Gastrocnemius medialis (tissue), 4 donors: ENCODE measurements at places on chromosomes 16 and 17. TPM values are rescaled to one million over a fixed set of nuclear protein-coding genes. Genes with fewer than 3 reads are reported as not detected.
A peak's percentile ranks its signal among the peaks of the same experiment; 100 is the strongest.

TK1 gene
- 0.22 TPM for total RNA-seq

FOXN1 gene
- total RNA-seq = not detected

GHDC gene
- 19.0 TPM for total RNA-seq

PRR35 gene
- not detected for total RNA-seq

GPR142 gene
- total RNA-seq = not detected

INCA1 gene
- 4.1 TPM for total RNA-seq

SPN gene
- 0.84 TPM for total RNA-seq

NLRP1 gene
- total RNA-seq = 3.6 TPM

PTX4 gene
- not detected for total RNA-seq

CHST4 gene
- not detected for total RNA-seq

MYH2 gene
- total RNA-seq = 4,245 TPM

MGAT5B gene
- total RNA-seq = not detected

ZNF785 gene
- 0.91 TPM for total RNA-seq

DPEP2 gene
- total RNA-seq = not detected

FZD2 gene
- total RNA-seq = 0.58 TPM

HYDIN gene
- not detected for total RNA-seq

- H3K4me3 ChIP-seq = no peak overlapping the region
- DNase-seq = no peak
- H3K27ac ChIP-seq = peak overlapping the region; percentile 75
- peaks cover 31% of the 10 kb centered on the region for H3K4me1 ChIP-seq
- H3K27me3 ChIP-seq = no peaks in the 10 kb centered on the region
- H3K36me3 ChIP-seq = no peaks in the 10 kb centered on the region
Observed at GRCh38 chr17:9432134-9432885, 143.3 kb downstream of the STX8 start.

GRCh38 chr16:10708969-10709368 lies 14.2 kb upstream of the TEKT5 start:
- no peaks in the 10 kb centered on the region for H3K36me3 ChIP-seq
- no peak overlapping the region for H3K4me3 ChIP-seq
- no peak for DNase-seq
- no peaks in the 10 kb centered on the region for H3K4me1 ChIP-seq
- no peak overlapping the region for H3K27ac ChIP-seq

GRCh38 chr16:9523994-9524393 lies 432.6 kb downstream of the HAPSTR1 start:
- H3K27me3 ChIP-seq = no peaks in the 10 kb centered on the region
- H3K36me3 ChIP-seq = no peaks in the 10 kb centered on the region
- H3K4me1 ChIP-seq = no peaks in the 10 kb centered on the region

GRCh38 chr16:85554889-85555718 lies 58.0 kb upstream of the GSE1 start:
- H3K36me3 ChIP-seq = no peaks in the 10 kb centered on the region
- peak overlapping the region; percentile 95 for H3K27ac ChIP-seq
- peaks cover 43% of the 10 kb centered on the region for H3K4me1 ChIP-seq

GRCh38 chr17:35164716-35165115 lies 17.1 kb downstream of the UNC45B start:
- H3K4me3 ChIP-seq = no peak overlapping the region
- no peaks in the 10 kb centered on the region for H3K27me3 ChIP-seq
- H3K27ac ChIP-seq = no peak overlapping the region

- H3K36me3 ChIP-seq = no peaks in the 10 kb centered on the region
- H3K4me3 ChIP-seq = no peak overlapping the region
- DNase-seq = no peak
Observed at GRCh38 chr17:50020841-50021599, 26.0 kb upstream of the DLX3 start.

- no peaks in the 10 kb centered on the region for H3K27me3 ChIP-seq
- H3K4me1 ChIP-seq = peaks cover 4% of the 10 kb centered on the region
- no peaks in the 10 kb centered on the region for H3K36me3 ChIP-seq
- DNase-seq = no peak
- H3K27ac ChIP-seq = no peak overlapping the region
- H3K4me3 ChIP-seq = no peak overlapping the region
Observed at GRCh38 chr17:59767176-59767575, 59.7 kb downstream of the VMP1 start.

GRCh38 chr16:31456988-31457360 lies 2.3 kb upstream of the ARMC5 start:
- peak overlapping the region; percentile 87 for H3K4me3 ChIP-seq
- peak overlapping the region; percentile 95 for H3K27ac ChIP-seq

GRCh38 chr17:7486181-7486580 lies 2.0 kb downstream of the POLR2A start:
- DNase-seq = no peak
- peak overlapping the region; percentile 14 for H3K4me3 ChIP-seq
- no peaks in the 10 kb centered on the region for H3K36me3 ChIP-seq
- peaks cover 39% of the 10 kb centered on the region for H3K4me1 ChIP-seq
- H3K27me3 ChIP-seq = no peaks in the 10 kb centered on the region

DNA sequence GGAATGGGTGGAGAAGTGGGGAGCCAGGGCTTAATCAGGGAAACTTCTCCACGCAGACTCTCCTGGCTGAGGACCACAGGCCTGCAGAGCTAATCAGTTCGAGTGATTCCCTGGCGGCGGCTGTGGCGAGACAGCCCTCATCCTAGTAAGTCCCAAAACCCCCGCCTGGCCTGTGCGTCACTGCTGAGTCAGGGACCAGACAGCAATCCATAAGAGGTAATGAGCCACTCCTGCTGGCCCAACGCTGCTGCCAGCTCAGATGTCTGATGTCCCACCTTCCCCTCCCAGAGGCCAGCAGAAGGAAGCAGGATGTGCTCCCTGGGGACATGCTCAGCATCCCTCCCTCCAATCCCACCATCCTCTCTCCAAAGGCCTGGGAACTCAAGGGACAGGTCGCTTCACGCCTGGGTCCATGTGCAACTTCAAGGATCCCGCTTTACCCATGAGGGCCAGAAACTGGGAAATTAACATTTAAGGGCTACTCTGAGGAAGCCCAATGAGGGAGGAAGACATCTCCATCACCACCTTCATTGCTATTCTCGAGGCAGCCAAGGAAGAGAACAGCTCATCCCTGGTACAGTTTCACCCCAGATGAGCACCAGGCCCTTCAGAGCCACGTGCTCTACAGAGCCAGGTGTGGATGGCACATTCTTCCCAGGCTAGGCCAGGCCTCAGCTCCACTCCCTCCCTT lies 7.9 kb downstream of the ACLY start:
- no peaks in the 10 kb centered on the region for H3K4me1 ChIP-seq
- H3K27ac ChIP-seq = no peak overlapping the region
- no peaks in the 10 kb centered on the region for H3K27me3 ChIP-seq
- H3K36me3 ChIP-seq = peaks cover 70% of the 10 kb centered on the region
- no peak for DNase-seq
- H3K4me3 ChIP-seq = no peak overlapping the region

DNA sequence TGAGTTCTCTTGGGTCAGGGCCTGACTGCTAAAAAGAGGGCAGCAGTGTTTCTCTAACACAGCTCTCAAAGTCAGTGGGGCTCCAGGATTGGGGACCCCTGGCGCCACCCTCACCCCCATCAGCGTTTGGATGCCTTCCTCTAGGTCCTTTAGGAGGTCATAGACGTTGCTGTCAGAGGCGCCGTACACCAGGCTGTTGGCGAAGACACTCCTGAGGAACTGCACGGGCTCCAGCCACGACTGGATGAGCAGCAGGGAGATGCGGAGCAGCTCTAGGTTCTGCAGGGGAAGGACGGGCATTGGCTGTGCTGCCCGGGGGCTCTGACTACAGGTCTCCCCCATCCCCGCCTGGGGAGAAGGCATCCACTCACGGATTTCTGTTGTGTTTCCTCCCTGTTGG lies 993 bp downstream of the GH1 start:
- H3K4me1 ChIP-seq = peaks cover 3% of the 10 kb centered on the region
- no peak overlapping the region for H3K27ac ChIP-seq
- no peak for DNase-seq
- H3K27me3 ChIP-seq = no peaks in the 10 kb centered on the region
- H3K4me3 ChIP-seq = no peak overlapping the region

DNA sequence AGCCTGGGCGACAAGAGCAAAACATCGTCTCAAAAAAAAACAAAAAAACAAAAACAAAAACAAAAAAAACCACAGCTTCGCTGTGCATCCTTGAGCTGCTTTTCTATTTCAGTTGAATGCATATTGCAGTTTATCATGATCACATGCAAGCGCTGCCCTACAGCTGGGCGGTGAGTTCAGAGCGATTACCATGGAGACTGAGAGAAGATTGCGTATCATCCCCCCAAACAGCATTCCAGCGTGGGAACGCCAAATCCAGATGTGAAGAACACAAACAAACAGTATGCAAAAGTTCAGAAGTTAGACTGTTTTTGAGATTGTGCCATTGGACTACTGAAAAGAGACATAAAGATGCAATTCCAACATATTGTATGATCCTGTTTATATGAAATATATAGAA lies 15.1 kb upstream of the SLC52A1 start:
- DNase-seq = no peak
- H3K36me3 ChIP-seq = no peaks in the 10 kb centered on the region
- no peak overlapping the region for H3K27ac ChIP-seq
- H3K4me3 ChIP-seq = no peak overlapping the region
- H3K27me3 ChIP-seq = no peaks in the 10 kb centered on the region

GRCh38 chr17:40317880-40318829 lies 9.2 kb downstream of the RARA start:
- H3K36me3 ChIP-seq = no peaks in the 10 kb centered on the region
- H3K27me3 ChIP-seq = no peaks in the 10 kb centered on the region
- peak; percentile 97 for DNase-seq

DNA sequence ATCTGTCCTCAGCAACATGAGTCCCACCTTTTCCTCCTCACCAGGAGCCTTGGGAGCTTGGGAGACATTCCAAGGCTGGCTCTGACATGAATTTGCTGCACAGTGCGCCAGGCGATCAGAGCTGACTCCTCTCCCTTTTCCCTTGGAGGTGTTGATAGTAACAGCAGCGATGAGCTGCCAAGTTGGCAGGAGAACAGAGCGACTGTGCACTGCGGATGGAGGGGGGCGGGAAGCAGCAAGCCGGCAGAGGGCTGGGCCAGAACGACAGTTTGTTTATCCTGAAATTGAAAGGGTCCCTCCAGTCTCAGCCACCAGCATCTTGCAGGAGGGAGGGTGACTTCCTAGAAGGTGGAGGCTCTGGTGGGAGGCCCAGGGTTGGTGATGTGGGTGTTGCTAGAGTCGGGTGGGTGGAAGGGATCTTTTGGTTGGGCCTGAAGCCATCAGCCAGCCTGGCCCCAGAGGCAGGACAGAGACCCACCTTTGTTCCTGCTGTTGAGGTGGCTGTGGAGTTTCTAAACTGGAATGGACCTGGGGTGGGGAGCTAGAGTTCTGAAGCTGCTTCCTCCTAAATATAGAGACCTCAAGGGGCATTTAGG lies 22.5 kb upstream of the DYNLL2 start:
- H3K27ac ChIP-seq = no peak overlapping the region
- no peak for DNase-seq
- H3K27me3 ChIP-seq = no peaks in the 10 kb centered on the region
- no peaks in the 10 kb centered on the region for H3K36me3 ChIP-seq

GRCh38 chr17:57278740-57279387 lies 22.5 kb downstream of the MSI2 start:
- no peak for DNase-seq
- H3K36me3 ChIP-seq = peaks cover 6% of the 10 kb centered on the region
- H3K4me1 ChIP-seq = peaks cover 75% of the 10 kb centered on the region
- H3K27me3 ChIP-seq = no peaks in the 10 kb centered on the region
- H3K27ac ChIP-seq = no peak overlapping the region

DNA sequence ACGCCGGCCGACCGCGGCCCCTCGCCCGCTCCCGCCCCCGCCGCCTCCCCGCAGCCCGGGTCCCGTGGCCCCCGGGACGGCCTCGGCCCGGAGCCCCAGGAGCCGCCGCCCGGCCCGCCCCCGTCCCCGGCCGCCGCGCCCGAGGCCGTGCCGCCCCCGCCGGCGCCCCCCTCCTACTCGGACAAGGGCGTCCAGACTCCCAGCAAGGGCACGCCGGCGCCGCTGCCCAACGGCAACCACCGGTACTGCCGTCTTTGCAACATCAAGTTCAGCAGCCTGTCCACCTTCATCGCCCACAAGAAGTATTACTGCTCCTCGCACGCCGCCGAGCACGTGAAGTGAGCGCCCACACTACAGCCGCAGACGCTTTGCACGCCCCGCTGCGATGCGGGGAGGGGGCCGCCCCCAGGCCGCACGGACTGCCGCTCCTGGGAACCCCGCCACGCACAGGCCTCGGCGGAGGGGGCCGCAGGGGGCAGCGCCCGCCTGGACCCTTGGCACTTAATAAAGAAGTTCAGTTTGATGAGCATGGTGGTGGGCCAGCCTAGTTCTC lies 35.5 kb upstream of the ZC3H18 start:
- DNase-seq = no peak
- no peaks in the 10 kb centered on the region for H3K36me3 ChIP-seq
- peaks cover 7% of the 10 kb centered on the region for H3K4me1 ChIP-seq
- H3K27ac ChIP-seq = peak overlapping the region; percentile 87
- peak overlapping the region; percentile 62 for H3K4me3 ChIP-seq
- H3K27me3 ChIP-seq = peaks cover 7% of the 10 kb centered on the region

- H3K27me3 ChIP-seq = peaks cover 14% of the 10 kb centered on the region
- no peaks in the 10 kb centered on the region for H3K4me1 ChIP-seq
- H3K4me3 ChIP-seq = no peak overlapping the region
- DNase-seq = no peak
- no peaks in the 10 kb centered on the region for H3K36me3 ChIP-seq
Observed at GRCh38 chr17:15947271-15947670, 2.3 kb downstream of the ADORA2B start.

DNA sequence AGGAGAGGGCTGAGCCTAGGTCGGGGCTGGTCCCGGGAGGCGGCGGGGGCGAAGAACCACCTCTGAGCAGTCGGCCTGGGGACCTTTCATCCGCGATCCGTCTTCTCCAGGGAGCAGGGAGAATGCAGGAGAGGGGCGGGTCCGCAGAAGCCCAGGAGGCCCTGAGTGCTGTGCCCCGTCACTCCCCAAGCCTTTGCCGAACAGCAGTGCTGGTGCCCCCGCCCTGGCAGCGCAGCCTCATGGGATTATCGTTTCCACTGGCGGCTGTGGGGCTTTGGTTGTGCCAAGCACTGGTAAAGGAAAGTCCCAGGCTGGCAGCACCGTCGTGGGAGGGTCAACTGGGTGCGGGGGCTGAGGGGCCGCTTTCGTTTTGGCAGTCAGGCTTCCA lies 631 bp downstream of the TBL3 start:
- peak overlapping the region; percentile 92 for H3K27ac ChIP-seq
- peak overlapping the region; percentile 99 for H3K4me3 ChIP-seq
- H3K27me3 ChIP-seq = no peaks in the 10 kb centered on the region

DNA sequence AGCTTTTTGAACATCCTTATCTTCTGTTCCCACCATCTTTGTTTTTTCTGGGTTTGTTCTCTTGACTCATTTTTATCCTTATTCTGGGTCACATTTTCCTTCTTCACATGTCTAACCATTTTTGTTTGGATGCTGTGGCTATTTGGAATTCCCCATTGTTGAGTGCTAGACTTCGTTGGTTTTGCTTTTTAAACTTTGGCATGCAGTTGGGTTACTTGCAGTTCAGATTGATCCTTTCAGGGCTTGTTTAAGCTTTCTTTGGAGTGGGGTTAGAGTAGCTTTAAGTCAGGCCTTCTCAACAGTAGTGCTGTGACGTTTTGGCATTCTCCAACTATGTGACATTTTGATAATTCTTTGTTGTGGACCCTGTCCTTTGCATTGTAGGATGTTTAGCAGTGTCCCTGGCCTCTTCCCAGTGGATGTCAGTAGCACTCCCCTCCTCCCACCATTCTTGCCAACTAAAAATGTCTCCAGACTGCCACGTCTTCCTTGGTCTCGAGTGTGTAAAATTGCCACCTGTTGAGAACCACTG lies 21.1 kb downstream of the PRMT7 start:
- no peaks in the 10 kb centered on the region for H3K36me3 ChIP-seq
- H3K27ac ChIP-seq = peak overlapping the region; percentile 66
- H3K27me3 ChIP-seq = no peaks in the 10 kb centered on the region
- H3K4me3 ChIP-seq = no peak overlapping the region
